Lung (tissue), 17 donors: ENCODE measurements at places on chromosomes 6 and 20. TPM values are rescaled to one million over a fixed set of nuclear protein-coding genes. Genes with fewer than 3 reads are reported as not detected.

SAMD10 gene
- total RNA-seq, result 6.4 TPM

- DNase-seq, result peak; percentile 9
These were observed 165.4 kb downstream of the GRM4 start for GRCh38 chr6:33980176-33981175.

DNA sequence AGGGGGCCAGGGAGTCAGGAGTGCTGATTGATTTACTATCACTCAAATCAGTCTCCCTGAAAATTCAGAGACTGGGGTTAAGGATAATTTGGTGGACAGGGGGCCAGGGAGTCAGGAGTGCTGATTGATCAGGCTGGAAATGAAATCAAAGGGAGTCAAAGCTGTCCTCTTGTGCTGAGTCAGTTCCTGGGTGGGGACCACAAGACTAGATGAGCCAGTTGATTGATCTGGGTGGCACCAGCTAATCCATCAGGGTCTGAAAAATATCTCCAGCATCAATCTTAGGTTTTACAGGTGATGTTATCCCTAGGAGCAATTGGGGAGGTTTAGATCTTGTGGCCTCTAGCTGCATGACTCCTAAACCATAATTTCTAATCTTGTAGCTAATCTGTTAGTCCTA is 6.1 kb upstream of the AFG1L start:
- DNase-seq, result no peak

DNA sequence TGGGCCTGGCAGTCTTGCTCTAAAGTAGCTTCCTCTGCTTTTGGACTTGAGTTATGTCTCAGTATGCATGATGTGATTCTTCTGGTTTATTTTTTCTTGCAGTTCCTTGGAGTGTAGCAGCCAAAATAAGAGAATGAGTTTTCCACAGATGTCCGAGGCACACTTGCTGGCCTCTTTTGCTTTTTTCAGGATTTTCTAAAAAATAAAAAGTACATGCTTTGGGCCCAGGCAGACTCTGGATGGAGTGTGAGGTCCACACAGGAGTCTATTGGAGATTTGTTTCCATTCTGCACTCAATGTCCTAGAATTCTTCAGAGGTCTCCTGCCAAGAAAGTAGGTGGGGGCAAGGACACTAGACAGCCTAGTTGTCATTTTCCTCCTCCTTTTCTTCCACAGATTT is 477.6 kb downstream of the EPM2A start:
- DNase-seq, result no peak

- DNase-seq, result peak; percentile 46
These were observed 641 bp downstream of the TEAD3 start for GRCh38 chr6:35496036-35496840.

GRCh38 chr20:36493801-36494114 is 47.6 kb upstream of the MYL9 start:
- DNase-seq, result no peak
